Caudate nucleus (tissue), 63 donors: ENCODE measurements at places on chromosomes 4 and X.

DNA sequence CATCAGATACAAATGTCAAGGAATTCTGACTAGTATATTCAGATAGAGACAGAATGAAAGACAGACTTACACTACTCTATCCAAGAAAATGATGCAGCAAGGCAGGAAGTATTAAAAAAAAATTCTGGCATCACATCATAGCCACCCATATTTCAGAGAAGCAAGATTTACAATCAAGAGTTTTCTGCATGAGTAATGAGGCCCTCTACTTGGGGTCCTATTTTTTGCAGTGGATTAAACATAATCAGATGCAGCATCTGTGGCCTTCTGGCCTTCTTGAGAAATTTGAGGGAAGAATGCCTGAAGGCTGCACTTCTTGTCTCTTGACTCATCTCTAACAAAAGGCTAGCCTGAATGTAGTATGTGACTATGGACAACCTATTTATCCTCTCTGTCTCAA lies 48.2 kb upstream of the SLIT2 start:
- DNase-seq = no peak

- DNase-seq = no peak
Measured at GRCh38 chr4:122635205-122635604, 14.3 kb upstream of the IL21 start.

DNA sequence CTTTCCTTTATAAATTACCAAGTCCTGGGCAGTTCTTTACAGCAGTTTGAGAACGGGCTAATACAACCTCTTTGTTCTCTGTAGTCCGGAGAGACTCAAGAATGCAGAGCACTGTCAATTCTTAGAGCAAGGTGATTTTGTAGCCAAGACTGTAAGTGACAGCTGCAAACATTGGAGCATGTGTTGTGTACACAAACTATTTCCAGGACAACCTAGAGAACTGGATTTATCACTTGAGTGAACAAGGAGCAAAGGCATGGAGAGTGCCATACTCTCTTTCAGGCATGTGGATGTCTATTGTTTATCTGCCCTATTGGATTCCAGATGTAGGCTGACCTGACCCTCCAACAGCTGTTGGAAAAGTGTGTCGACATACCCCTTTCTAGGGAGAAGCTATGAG lies 153.9 kb downstream of the SPANXN3 start:
- no peak for DNase-seq

- DNase-seq = no peak
Measured at GRCh38 chrX:132918523-132918922, 39.9 kb downstream of the HS6ST2 start.

GRCh38 chr4:141169391-141169790 lies 36.1 kb upstream of the RNF150 start:
- DNase-seq = no peak

GRCh38 chr4:42152507-42153504 lies at the start of gene BEND4:
TSS of gene BEND4 (minus strand) at chr4:42152655. CDS start at chr4:42152143, 512 bp downstream.
- no peak for DNase-seq

GRCh38 chr4:5237086-5237660 lies 185.9 kb downstream of the STK32B start:
- DNase-seq = no peak

- DNase-seq = no peak
Measured at GRCh38 chr4:154160519-154161301, 330.9 kb downstream of the DCHS2 start.

DNA sequence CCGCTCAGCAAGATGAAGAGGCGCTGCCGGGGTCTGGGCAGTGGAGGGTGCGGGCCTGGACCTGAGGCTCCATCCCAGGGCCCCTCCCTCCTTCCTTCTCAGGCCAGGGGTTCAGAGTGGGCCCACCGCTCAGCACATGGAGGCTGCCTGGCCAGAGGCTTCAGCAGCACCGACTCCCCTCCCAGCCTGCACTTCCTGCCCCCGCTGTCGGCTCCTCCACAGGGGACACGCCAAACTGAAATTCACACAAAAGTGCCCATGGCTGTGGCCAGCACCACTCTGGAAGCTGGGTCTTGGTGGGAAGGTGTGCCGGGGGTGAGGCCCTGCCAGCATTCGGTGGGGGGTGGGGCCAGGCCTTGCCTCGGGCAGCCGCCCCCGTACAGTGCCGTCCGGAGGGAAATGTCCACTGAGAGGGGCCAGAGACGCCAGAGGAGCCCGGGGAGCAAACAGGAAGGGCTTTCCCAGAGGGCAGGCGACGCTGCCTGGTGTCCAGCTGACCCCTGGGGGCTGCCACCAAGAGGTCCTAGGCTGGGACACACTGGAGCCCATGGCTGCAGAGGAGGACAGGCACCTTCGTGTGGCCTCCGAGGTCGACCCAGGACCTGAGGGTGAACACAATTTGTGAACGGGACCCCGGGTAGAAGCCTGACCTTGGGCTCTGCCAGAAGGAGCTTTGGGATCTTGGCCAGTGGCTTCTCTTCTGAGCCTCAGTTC lies 84.6 kb upstream of the AFAP1 start:
- DNase-seq = no peak

- DNase-seq = no peak
Measured at GRCh38 chr4:41994461-41994985, 4.2 kb downstream of the SLC30A9 start.

GRCh38 chr4:6548201-6548881 lies 26.6 kb upstream of the MAN2B2 start:
- no peak for DNase-seq

GRCh38 chrX:65696613-65697012 lies 29.2 kb downstream of the MSN start:
- DNase-seq = no peak

DNA sequence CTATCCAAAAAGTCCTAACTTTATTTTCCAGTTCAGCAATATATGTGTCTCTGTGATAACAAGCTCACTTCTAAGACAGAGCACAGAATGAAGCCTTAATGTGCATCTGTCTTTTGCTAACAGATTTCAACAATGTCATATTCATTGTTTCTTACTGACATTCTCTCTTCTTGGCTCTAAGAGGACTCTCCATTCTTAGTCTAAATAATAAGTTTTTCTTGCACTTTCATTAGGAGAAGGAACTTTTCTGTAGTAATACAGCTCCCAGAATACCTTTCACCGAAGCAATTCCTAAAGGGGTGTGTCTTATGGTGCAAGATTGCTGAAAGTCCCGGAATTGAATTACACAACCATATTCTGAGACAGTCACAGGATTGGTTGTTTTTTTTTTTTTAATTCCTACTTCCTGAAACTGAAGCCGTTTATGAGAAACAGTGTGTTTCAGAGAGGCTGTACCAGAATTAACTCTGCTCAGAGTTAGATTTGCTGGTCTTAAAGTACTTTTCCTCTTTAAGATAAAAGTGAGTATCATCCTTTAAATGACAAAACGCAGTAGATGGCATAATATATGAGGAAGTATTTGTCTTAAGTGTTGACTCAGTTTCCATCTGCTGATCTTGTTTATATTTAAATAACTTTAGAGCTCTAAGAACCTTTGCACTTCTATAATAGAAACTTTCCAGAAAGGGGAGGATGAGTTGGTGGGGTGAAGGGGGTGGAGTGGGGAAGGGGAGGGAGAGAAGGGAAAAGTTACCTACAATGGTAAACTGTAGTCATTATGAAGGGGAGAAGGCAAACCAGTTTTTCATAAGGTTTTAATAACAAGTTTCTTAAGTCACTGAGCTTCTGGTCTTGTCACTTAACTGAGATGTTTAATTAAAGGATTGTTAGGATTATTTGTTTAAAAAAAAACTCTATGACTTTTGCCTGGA lies at the start of gene ALPK1:
ALPK1 (plus strand) TSS at position 421 of the 932 bp plus-strand sequence.
- DNase-seq = no peak

DNA sequence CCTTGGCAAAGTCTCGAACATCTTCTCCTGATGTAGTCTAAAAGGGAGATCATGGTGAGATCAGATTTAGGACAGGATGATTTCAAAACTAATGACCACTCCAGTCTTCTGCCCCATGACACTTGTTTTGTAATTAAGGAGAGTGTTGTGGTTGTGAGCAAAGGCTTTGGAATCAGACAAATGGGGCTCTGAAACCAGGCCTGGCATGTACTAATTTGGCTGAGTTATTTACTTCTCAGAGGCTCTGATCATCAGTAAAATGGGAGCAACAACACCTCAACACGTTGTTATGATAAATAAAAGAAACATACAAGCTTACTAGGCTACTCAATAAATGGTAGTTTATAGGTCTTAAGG lies 106.9 kb upstream of the FTHL17 start:
- DNase-seq = no peak

GRCh38 chrX:133285341-133285740 lies 67.2 kb upstream of the TFDP3 start:
- DNase-seq = no peak

DNA sequence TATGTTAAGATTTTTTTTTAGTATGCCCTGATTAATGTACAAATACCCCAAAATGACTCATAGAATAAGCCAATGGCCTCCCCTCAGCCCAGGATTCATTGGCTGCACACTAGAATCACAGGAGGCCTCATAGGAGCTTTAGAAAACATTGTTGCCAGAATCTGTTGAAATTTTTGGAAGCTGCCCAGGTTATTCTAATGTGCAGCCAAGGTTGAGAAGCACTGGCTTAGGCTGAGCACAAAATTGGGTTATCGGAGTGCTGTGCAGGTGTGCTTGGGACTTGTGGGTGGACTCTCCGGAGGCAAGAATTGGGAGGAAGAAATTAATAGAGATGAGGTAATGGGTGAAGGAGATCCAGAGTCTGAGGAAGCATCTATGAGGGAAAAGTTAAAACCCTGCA lies 41.3 kb upstream of the VCX start:
- no peak for DNase-seq

GRCh38 chr4:93243262-93243661 lies 585.3 kb upstream of the ATOH1 start:
- DNase-seq = no peak

GRCh38 chr4:94523617-94524016 lies 71.9 kb downstream of the PDLIM5 start:
- DNase-seq = no peak

DNA sequence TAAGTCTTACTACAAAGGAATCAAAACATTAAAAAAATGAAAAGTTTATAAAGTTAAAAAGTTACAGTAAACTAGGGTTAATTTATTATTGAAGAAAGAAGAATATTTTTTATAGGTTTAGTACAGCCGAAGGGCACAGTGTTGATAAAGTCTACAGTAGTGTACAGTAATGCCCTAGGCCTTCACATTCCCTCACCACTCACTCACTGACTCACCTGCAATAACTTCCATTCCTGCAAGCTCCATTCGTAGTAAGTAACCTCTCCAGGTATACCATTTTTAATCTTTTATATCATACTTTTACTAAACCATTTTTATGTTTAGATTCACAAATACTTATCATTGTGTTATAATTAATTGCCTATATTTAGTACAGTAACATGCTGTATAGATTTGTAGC lies 307.5 kb upstream of the FAM241A start:
- no peak for DNase-seq
